ENCODE measurements at places on chromosomes 2 and 18.

DNA sequence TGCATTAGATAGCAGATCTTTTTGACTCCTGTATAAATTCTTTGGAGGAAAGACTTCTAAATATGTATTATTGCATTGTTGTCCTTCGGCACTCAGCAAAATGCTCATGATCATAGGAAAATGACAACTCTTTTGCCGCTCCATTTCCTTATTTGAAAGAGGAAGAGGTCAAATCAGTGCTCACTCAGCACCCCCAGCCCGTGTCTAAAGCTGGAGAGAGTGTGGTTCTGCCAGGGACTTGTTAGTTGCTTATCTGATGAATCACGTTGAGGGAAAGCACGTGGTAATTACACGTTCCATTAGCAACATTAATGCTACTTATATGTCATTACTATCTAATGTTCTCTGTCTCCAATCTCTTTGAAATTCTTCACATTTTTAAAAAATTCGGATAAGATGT lies 46.0 kb upstream of the MBP start:
- DNase-seq = no peak

GRCh38 chr2:42125841-42126594 lies 43.1 kb upstream of the EML4 start:
- no peak for DNase-seq

- DNase-seq = no peak
Observed at GRCh38 chr18:3867864-3868311, 417.9 kb downstream of the TGIF1 start.

DNA sequence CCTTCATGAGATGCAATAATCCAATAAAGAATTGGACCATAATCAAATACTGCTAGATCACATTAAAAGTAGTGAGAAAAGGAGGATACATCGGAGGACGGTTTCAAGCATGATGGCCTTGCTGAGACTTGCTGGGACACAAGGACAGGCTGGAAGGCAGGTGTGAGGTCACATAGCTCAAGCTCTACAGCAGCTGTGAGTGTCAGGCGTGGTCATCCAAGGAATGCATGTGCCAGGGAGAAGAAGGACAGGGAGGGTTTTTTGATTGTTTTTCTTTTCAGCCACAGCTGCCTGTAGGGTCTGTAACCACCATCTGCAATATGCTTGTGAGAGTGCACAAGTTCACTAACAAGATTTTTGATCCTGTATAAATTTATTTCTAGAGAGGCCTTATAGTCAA lies 57.6 kb downstream of the BMP10 start:
- no peak for DNase-seq

DNA sequence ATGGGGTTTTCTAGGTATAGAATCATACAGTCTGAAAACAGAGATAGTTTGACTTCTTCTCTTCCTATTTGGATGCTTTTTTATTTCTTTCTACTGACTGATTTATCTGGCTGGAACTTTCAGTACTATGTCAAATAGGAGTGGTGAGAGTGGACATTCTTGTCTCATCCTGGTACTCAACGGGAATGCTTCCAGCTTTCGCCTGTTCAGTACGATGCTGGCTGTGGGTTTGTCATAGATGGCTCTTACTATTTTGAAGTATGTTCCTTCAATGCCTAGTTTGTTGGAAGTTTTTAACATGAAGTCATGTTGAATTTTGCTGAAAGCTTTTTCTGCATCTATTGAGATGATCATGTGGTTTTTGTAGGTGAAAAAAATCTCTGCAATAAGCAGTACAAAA lies 730.4 kb downstream of the PLCL1 start:
- no peak for DNase-seq

DNA sequence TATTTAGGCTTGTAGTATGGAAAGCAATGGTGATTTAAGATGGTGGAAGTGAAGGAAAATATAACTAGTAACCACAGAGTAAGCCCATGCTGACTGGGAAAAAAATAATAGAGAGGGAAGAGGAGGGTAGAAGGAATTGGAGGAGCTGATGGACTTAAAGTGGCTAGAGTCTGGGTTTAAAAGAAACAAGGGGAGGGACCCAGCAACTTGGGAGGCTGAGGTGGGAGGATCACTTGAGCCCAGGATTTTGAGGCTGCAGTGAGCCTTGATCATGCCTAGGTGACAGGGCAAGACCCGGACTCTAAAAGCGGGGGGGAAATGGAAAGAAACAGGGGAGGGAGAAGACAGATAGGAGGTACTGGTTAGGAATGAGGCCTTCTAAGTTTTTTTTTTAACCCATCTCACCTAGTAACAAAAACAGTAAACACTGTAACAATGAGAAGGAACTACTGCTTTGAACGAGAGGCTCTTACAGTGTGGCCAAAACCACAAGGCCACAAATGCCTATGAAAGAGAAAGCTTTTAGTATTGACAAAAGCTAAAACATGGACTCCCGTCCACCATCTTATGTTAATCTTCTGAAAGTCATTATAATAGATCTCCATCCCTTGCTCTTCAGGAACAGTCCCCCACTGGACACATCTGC lies 26.6 kb downstream of the METTL8 start:
- no peak for DNase-seq

- DNase-seq = no peak
Observed at GRCh38 chr2:114821055-114821454, 378.6 kb downstream of the DPP10 start.

DNA sequence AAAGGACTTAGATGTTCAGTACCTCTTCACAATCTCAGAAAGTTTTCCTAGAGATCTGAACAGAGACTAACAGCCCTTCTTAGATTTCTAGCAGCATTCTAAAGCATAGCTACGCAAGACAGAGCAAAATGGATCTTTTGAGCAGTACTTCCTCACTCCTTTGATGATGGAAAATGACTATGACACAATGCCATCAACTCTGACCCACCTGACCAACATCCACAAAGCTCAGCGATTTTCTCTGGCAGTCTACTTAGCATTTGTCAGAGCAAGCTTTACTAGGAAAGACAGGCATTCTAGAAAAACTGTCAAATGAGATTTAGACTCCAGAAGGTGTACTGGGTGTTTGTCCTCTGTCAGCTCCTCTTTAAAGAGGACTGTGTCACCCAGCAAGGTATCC lies 180.9 kb upstream of the ACVR2A start:
- no peak for DNase-seq

DNA sequence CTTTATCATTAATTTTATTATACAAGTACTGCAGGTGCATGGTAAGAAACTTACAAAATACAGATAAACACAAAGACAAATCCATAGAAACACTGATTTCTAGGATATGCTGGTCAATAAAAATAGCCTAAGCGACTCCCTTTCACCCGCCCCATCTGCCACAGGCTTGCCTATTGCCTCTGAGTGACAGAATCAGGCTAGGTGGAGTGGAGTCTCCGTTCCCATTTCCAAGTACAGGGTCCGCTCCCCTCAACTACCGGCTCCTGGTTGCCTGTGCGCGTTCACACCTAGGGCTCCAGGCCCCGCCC lies 201 bp upstream of the TRAPPC12 start:
- DNase-seq = no peak

DNA sequence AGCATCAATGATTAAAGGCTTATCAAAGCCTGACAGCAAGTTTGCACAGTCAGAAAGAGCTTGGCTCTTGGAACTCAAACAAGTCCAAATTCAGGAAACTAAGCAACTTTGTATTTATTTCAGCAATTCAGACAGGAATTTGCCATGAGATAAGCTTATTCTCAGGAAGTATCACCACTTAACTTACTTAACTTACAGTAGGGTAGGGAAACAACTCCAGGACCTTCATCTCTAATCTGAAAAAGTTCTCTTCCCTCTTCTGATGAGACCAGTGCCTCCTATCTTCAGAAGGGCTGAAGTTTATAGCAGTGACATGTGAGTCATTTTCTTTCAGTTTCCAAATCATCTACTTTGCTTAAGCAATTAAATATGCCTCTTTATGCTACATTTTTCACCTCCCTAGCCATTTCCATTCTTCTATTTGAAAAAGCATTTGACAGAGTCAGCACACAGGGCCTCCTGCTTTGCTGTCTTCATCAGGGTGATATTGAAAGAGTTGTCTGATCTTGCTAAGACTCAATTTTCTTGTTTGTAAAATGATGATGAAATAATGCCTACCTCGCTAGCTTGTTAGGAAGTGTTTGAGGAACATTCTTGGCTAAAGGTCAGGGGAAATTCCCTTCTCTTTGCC lies 389.5 kb downstream of the RND3 start:
- DNase-seq = no peak

DNA sequence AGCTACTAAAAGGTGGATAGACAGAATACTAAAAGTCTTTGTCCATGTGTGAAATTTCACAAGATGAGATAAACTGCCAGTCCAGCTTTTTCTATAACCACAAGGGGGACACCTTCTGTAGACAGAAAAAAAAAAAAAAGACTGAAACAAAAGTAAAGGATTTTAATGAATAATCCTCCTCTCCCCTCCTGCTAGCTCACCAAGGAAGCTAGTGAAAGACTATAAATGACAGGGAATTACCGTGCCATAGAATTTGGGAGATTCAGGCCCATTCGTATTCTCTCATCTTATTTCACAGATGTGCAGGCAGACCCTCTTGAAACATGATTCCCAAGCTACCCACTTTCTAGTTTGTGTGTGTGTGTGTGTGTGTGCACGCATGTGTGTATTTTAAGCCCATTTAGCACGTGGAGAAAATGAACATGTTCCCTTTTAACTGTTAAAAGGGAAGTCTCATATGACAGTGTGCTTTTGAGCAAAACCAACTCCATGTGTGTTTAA lies 36.3 kb upstream of the SLC8A1 start:
- peak; percentile 62 for DNase-seq

GRCh38 chr2:68594674-68595492 lies 48.5 kb upstream of the PROKR1 start:
- no peak for DNase-seq

DNA sequence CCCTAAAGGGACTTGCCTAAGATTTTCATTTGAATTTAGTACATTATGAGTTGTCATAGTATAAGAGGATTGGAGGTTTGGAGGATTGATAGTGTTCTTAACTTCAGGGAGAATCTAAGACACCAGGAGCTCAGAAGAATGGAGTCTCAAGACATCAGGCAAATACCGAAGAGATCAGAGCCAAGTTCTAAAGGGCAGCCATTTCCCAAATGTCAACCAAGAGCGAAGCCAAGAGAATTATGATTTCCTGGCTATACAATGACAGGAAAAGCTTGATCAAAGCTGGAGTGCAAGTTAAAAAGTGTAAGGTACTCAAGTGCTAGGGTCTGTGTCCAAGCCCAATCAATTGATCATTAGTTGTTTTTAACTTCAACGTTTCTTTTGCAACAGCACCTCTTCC lies 283.0 kb upstream of the FN1 start:
- no peak for DNase-seq

GRCh38 chr2:191688934-191689695 lies 11.2 kb downstream of the NABP1 start:
- no peak for DNase-seq

DNA sequence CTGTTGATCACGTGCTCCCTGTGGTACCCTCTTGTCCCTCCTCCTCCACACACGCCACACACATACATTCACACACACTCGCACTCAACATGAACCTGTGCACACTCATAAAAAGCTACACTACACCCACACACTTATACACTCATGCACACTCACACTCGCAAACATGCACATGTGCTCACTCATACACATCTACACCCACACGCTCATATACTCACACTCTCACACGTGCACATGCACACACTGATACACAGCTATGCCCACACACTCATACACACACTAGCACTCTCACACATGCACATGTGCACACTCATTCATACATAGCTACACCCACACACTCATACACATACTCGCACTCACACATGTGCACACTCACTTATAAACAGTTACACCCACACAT lies 113.6 kb downstream of the LRATD1 start:
- DNase-seq = peak; percentile 14

GRCh38 chr2:211114826-211115455 lies 558.5 kb downstream of the CPS1 start:
- no peak for DNase-seq

DNA sequence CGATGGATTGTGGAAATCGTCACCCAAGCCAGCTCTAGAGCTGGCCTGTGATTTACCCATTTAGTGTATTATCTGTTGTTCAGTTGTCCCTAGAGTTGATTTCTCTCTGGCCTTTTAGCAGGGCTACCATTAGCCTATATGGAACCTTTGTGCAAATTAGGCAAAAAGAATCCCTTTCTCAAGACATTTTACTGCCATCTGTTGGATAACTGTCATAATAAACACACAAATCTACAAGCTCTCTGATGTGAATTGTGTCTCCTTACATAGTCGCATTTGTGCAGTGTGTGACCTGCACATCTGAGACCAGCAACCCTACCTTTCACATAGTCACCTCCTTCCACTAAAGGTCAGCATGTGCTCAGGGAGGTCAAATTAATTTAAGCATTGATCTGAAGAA lies 34.0 kb downstream of the LOXHD1 start:
- peak; percentile 77 for DNase-seq

DNA sequence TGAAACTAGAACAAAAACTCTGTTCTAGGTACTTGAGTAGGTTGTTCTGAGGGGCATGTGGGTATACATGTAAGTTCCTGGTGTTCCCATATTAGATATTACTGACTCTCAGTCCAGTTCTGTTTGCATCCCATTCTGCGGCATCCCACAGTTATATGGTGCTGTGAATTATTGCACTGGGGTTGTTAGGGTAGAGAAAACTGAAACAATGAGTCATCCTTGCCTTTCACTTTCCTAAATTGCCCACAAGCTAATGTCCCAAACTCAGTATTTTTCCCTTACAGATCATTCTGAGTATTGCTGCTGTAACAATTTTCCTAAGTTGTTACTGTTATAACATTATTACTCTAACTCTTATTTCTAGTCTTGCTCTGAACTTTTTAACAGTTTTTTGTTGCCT lies 3.0 kb downstream of the WDR75 start:
- DNase-seq = no peak

GRCh38 chr2:172066394-172066886 lies 18.9 kb upstream of the DLX1 start:
- DNase-seq = no peak

DNA sequence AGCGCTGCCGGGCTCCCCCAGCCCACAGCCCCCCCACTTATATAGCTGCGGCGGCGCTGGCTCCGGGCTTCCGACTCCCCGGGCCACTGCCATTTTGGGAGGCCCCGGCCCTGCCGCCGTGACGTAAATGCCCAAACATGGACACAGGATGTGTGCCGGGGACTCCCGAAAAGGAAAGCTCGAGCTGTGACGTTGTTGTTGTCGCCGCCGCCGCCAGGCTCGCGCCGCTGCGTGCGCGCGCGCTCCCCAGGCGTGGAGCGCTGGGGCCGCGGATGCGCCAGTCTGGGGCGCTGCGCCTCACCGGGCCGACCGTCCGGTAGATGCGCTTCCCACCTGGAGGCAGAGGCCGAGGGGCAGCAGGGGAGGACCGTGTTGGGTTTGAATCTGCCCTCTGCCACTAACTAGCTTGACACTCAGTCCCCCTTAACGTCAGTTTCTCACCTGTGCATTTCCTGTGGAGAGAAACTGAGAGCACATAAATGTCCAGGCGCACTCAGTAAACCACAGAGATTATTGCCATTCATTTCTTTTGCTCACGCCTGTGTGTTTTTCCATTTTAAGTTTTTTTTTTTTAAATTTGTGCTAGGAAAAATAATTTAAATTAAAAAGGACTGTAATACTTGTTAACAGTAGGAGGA lies at the start of gene EGR4:
EGR4 (minus strand) TSS at position 15 of the 638 bp plus-strand sequence. CDS start 231 bp downstream, outside the sequence.
- DNase-seq = peak; percentile 99

Measured in osteoblast (primary cell).